ENCODE measurements at places on chromosomes 2 and 18.

DNA sequence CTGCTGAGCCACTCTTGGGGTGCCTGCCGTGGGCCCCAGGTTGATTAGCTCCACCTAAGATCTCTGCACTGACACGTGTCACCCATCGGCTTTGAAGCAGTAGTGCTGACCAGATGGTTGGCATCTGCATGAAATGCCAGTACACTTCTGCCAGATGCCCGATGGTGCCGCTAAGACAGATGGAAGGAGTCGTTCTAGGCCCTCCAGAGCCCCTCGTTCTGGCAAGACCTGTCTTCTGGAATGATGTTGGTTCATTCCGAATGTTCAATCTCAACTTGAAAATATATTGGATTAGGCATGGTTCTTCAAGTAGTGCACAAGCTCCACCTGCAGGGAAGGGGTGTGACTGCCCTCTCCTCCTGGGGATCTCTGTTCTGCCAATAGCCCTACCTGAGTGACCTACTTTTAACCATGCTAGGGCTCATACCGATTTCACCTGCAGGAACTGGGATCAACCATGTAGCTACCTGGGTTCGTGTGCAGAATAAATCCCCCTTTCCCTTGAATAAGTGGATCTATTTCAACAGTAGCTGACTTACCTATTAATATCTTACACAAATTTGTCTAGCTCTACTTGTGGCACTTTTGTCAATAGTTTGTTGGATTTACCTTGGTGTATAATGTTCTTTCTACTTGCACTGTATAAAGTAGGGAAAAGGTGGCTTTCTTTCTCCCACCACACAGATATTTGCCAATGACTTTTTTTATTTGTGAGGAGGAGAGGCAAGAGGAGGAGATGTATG lies 342.6 kb downstream of the CTNNA2 start:
- DNase-seq = peak; percentile 22

DNA sequence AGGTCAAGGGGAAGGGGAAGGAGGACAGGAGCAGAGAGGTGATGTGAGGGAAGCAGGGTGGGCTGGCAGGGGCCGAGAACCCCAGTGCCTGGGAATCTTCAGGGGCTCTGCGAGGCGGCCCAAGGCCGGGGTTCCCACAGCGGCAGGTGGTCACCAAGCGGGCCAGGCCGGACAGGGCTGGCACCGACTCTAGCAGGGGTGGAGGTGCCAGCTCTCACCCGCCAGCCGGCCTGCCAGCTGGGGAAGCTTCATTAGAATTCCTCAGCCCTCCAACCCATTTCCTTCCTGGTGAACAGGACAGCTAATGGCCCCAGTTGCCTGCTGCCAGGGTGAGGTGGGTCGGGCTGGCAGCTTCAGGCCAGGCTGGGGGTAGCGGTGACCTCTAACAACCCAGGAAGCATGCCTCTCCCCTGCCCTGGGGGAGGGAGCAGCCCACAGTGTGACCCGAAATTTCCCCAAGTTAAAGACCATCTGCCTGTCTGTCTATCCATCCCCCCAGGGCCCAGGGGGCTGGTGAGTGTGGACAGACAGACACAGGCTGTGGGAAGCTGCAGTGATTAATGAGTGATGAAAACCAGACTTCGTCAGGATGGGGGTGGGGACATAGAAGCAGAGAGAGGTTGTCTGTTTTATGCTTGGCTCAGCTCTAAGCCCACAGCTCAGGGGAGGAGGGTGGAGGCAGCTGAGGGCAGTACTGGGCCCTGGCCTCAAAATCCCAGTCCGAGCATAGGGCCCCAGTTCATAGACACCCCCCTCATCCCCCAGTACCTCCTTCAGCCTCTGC lies 144.1 kb downstream of the ZFP36L2 start:
- DNase-seq = peak; percentile 76

DNA sequence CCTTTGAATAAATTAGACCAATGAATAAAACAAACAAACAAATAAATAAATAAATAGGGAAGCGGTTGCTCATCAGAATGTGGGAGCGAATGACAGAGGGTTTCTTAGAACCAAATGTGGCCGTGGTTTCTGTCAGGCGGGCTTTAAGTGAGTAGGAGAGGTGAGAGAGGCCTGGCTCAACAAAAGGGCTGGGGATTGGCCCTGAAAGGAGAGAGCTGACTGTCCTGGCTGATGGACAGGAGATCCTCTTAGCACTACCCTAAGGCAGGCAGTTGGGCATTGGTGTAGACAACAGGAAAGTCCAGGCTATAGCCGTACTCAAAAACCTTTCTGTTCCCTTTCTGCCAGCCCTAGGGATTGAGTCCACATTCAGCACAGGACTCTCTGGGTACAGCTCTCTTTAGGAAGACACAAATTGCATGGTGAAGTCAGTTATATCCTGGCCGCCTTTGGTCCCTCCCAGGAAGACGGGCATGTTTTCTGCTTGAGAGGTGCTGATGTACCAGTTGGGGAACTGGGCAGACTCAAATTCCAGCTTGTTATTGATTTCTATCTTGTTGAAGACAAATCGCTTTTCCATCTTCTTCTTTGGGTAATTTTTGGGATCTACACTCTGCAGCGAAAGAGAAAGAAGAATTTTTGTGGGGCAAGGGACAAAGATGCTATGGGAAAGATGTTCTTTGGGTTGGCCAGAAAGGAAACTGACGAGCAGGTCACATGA lies 6.5 kb downstream of the IL1B start:
- no peak for DNase-seq

- peak; percentile 24 for DNase-seq
Measured at GRCh38 chr2:144511937-144512336, 8.0 kb downstream of the ZEB2 start.

DNA sequence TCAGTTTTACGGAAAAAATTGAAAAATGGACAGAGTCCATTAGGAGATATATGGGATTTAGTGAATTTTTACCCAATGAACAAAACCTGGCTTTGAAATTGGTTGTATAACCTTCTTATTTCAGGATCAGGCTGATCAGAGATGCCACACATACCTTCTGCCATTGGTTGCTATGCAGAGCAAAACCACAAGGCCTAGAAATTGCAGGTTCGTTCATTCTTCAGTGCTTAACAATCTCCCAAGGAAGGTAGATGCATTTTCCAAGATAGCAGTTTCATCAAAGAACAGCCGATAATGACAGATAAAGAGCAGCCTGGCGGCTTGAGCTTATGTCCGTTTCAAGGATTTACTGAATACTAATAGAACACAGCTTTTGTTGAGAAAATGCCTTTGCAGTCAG lies 868.8 kb downstream of the EPHA4 start:
- DNase-seq = peak; percentile 49

GRCh38 chr2:223036790-223037444 lies 15.1 kb upstream of the KCNE4 start:
- no peak for DNase-seq

- no peak for DNase-seq
Measured at GRCh38 chr18:5282770-5283169, 12.8 kb downstream of the ZBTB14 start.

DNA sequence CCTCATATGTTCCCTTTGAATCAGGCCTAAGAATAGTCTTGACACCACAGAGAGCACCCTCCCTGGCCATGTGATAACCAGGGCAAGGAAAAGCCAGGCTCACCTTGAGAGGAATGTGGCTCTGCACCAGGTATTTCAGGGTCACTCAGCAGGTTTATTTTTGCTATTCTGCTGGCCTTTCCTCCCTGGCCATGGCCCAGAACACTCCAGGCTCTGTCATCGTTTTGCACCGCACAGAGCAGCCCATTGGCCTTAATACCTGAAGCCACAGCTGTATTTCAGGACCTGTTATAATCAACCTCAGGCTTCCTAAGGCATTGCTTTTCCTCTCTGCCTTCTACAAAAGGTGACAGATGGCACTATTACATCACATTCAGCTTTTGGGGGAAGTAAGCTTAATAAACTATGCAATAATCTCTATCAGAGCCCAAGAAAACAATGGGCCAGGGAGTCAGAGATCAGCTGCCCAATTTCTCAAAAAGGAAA lies 668.3 kb downstream of the IRS1 start:
- no peak for DNase-seq

DNA sequence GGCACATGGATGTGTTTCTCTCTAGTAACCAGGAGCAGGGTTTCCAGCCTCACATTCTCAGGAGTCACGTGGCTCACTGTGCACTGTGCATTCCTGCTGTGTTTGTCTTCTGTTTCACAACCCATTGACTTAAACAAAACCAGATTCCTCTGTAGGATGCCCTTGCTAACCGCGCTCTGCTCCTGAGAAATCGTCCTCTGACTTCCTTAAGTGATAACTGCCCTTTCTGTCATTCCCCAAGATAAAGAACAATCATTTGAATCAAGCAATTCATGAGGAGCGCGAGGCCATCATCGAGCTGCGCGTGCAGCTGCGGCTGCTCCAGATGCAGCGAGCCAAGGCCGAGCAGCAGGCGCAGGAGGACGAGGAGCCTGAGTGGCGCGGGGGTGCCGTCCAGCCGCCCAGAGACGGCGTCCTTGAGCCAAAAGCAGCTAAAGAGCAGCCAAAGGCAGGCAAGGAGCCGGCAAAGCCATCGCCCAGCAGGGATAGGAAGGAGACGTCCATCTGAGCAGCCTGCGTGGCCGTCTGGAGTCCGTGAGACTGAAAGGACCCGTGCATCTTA lies 60.2 kb downstream of the RALBP1 start:
- peak; percentile 92 for DNase-seq

GRCh38 chr2:24912523-24912922 lies 7.5 kb downstream of the ADCY3 start:
- no peak for DNase-seq

GRCh38 chr2:147777394-147777793 lies 67.4 kb upstream of the ACVR2A start:
- DNase-seq = no peak

DNA sequence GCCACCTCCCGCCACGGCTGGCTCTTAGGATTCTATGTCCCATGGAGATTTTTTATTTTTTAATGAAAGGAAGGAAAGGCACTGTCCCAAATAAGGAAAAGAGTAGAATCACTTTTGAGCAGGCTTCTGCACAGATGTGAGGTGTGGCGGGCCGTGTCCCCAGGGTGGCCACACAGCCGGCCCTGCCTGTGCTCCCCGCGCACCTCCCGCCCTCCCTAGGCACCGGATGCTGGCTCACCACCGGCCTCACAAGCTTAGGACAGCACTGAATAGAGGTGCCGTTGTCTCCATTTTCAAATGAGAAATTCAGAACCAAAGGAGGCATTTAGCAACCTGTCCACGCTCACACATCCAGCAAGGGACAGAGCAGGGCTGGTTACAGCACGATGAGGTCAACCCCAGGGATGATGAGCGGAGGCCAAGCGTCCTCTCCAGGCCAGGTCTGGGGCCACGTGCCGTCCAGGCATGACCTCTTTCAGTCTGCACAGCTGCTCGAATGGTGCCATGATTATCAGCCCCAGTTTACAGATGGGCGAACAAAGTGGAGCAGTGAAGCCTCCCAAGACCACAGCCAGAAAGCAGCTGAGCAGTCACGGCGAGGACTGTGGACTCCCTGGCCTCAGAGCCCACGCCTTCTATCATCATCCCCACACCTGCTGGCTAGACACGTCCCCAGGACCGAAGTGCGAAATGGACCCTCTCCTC lies 20.7 kb upstream of the TEX51 start:
- DNase-seq = no peak

DNA sequence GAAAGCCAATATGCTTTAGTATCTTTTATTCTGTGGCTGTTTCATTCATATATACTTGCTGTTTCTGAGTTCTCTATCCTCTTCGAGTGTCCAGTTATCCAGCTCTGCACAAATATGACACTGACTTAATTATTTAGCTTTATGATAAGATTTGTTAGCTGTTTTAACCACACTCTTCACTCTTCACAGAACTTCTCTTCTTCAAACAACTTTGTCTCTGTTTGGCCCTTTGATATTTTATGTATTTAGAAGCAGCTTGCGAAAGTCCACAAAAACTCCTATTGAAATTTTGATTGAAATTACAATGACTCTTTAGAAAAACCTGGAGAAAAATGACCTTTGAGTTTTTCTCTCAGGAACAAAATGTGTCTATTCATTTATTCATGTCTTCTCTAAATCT lies 407.0 kb downstream of the CPS1 start:
- no peak for DNase-seq

GRCh38 chr2:209629597-209629996 lies 142.0 kb upstream of the UNC80 start:
- peak; percentile 86 for DNase-seq

DNA sequence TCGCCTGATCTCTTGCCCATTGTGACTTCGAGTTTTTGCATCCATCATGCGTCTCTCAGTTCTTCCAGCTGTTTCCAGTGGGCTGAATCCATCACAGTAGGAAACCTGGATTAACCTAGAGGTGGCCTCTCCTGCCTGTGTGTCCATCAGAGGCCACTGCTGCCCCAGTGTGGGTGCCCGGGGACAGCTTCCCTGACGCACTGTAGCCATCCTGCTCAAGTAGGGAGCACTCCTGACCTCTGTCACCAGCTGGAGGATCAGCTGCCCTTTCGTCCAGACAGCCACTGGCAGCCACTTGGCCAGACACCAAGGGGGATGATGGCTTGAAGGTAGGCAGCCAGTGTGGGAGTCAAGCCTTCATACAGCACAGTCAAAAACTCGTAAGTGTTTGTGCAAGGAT lies 36.9 kb upstream of the LBH start:
- no peak for DNase-seq

- no peak for DNase-seq
Measured at GRCh38 chr18:33733376-33733775, 155.4 kb downstream of the ASXL3 start.

DNA sequence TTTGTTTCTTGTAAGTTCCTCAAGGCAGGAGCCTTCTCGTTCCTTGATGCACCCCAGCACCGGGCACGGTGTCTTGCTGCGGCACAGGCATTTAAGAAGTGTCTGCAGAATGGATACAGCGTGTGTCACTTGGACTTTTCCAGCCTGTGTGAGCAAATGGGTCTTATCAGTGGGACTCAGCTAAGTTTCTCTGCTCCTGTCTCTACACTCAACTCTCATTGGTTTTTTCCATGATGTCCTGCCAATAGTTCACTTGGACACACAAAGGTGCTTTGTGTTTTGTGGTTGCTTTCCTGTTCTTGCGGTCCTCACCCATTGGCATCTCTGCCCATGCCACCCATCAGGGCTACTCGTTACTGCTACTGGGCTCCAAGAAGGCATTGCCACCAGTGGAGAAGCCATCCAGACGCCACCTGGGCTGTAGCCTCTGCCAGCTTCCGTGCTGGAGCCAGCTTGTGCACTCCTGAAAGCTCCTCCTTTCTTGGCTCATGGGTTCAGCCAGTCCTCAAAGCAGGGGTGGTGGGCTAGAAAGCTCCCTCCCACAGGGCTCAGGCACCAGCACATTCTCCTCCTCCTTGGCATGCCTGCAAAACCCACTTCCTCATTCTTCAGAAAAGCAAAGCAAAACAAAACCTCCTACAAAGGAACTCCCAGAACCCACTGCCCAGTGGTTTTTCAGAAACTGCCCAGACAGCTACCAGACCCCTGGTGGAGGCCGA lies 41.4 kb downstream of the IL1R2 start:
- peak; percentile 96 for DNase-seq

- DNase-seq = peak; percentile 59
Measured at GRCh38 chr18:47265197-47265596, 13.7 kb upstream of the SKOR2 start.

- DNase-seq = no peak
Measured at GRCh38 chr2:39359453-39360038, 77.5 kb downstream of the MAP4K3 start.

DNA sequence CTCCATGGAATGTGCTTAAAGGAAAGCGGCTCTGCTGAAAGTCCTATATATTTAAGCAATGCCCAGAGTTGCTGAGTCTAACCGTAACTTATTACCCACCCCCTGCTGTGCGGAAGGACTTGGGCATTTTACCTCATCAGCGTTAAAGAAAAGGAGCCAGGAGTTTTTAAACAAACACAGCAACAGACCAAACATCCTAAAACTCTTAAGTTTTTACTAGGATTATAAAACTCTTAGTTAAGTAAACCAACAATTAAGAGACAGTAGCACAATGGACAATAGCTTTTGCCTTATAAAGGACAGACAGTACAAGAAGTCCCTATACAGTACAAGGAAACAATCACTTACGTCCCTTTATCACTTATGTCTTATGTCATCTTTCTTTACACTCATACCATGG lies 90.2 kb downstream of the ZNF521 start:
- DNase-seq = peak; percentile 35

Measured in astrocyte of the spinal cord (primary cell).